ENCODE measurements at places on chromosomes 16 and 17. TPM values are rescaled to one million over a fixed set of nuclear protein-coding genes. Genes with fewer than 3 reads are reported as not detected.

GRCh38 chr17:82334622-82335394, 1.2 kb upstream of the SECTM1 start:
- no peak for DNase-seq

Gene TTLL6
- total RNA-seq: 0.49 TPM

DNA sequence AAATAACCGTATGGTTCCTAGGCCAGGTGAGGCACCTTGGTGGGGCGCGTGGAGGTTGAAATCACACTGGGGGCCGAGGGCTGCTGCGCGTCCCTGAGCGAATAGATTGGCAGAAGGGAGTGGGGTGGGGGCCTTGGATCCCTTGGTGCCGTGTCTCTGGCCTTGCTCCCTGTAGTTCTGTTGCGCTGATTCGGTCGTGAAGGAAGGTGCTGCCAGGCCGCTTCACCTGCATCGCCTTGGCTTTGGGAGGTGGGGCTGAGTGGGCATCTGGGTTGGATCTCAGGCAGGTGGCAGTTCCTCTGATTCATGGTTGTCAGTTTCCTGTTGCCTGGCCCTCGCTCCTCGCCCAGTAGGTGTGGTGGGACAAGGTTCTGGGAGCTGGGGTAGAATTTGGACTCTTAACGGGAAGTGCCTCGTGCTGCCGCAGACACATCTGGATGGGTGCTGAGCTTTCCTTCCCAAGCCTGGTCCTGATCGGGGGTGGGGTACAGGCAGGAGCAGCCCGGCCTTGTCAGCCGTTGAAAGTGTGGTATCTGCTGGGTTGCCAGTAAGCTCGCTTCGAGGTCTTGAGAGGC, 30.1 kb downstream of the PGS1 start:
- no peak for DNase-seq

GRCh38 chr16:82560805-82561325, 65.9 kb upstream of the CDH13 start:
- no peak for DNase-seq

GRCh38 chr17:81128774-81129173, 36.5 kb upstream of the PVALEF start:
- DNase-seq: no peak

GRCh38 chr16:15542734-15543347, 100.1 kb downstream of the MARF1 start:
- DNase-seq: no peak

Gene PTGES3L
- total RNA-seq: 1.5 TPM

- DNase-seq: no peak
Observed at GRCh38 chr17:37220607-37220953, 155.2 kb upstream of the C17orf78 start.

Gene SLC16A6
- 2.7 TPM for total RNA-seq

Gene GP1BA
- total RNA-seq: not detected

Gene RPGRIP1L
- total RNA-seq: 4.4 TPM

Gene SLC6A2
- 9.6 TPM for total RNA-seq

DNA sequence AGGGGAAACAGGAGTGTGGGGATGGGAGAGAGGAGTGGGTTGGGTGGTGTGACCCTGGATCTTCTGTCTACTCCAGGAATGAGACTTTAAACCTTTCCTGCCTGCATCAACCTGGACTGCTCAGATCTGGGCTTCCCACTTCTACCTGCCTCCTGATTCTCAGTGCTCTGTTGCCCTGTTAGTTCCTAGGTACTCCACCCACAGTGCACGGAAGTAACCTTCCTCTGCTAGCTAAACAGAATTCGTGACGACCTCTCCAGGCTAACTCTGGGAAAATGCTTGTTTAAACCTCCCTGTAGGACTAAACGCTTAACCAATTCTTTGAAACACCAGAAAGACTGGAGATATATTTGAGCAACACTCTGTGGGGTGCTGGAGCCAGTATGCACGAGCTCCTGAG, 83.4 kb upstream of the CLEC3A start:
- no peak for DNase-seq

GRCh38 chr16:59088431-59088830, 354.3 kb upstream of the GOT2 start:
- no peak for DNase-seq

GRCh38 chr16:89422905-89423630, 67.3 kb downstream of the ANKRD11 start:
- DNase-seq: no peak

DNA sequence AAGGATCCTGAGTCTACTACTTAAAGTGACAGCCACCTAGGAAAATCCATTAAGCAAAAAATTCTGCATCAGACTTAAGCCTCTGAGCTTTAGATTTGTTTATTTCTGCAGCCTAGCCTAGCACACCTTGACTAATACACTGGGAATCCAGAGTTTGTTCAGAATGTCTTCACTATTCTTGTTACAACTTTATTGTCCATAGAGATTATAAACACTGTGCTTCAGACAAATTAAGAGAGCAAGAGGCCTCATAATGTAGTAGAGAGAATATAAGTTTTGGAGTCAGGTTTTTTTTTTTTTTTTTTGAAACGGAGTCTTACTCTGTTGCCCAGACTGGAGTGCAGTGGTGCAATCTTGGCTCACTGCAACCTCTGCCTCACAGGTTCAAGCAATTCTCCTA, 8.9 kb upstream of the THUMPD1 start:
- DNase-seq: no peak

Gene VAMP2
- 35.6 TPM for total RNA-seq

DNA sequence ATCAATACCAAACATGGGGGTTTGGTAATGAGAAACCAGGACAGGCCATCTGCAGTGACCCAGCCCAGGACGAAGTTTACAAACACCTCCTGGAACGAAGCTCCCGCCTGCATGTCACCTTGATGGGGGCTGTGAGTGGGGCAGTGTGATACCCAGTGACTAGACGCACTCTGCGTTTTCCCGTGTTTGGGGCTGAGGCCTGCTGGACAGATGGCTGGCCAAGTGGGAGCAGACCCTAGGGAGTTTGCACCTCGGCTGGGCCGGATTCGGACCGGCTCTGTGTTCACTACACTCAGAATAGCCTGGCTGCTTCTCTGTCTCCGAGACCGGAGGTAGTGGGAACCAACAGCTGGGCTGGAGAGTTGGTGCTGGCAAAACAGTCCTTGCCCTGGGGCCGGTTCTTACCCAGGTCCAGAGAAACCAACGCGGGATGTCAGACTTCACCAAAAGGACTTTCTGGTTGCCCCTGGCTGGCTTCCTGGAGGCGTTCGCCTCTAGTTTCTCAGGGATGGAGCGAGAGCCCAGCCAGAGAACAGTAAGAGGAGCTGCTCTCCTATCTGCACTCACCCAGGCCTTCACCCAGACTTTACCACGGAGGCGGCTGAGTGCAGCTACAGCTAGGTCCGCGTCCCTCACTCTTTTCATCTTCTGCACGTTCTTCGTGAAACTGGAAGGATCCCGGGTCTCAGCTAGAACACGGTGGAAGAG, 20.4 kb downstream of the CARHSP1 start:
- DNase-seq: no peak

DNA sequence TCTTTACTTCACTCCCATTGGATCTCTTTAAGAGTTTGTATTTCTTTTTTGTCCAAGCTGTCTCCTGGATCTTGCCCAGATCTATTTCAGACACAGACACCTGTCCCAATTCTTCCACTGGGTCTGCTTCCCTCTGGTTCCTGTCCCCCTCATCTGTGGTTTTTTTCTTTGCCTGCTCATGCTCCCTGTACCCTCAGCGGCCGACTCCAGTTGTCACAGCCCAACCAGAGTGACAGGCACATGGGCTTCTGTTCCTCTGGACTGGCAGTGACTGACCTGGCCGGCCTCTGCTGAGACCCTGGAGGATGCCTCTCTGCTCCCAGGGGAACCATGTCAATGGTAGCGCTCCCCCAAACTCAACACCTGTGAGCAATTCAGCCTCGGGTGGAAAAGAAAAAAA, 142.6 kb downstream of the WSCD1 start:
- peak; percentile 64 for DNase-seq

- no peak for DNase-seq
Observed at GRCh38 chr17:33492731-33493265, 199.7 kb upstream of the ASIC2 start.

Gene SHISA9
- 0.49 TPM for total RNA-seq

GRCh38 chr16:23566724-23567123, 9.2 kb downstream of the UBFD1 start:
- DNase-seq: no peak

GRCh38 chr16:20660325-20660724, 37.2 kb downstream of the ACSM1 start:
- DNase-seq: no peak

Gene SSTR5
- total RNA-seq: 0.98 TPM

DNA sequence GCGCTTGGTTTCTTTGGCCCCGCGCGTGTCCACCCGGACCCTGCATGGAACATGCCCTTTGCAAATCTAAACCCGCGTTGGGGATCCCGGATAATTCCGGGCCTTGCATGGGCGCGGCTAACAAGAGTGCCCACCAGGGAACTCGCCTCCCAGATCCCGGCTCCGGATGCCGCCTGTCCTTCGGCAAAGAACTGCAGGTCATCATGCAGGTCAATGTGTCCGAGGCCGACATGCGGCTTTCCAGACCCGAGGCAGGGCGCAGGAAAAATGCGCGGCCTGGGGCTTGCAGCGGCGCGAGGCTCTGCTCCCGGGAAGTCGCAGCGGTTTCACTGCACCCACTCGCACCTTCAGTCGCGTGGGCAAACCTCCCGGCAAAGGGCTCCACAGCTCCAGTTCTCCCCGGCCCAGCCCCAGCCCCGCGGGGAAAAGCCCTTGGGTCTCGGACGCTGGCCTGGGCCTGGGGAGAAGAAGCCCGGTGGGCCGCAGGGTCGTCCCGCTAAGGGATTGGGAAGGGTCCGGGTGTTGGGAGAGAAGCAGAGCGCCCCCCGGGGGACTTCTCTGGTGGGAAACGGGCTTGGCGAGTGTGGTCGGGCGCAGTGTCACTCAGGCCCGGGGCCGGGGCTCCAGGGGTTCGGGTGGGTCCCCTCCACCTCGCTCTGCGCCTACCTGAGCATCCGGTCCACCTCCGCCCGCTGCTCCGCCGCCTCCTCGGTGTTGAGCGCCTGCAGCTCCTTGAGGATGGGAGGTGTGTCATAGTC, 805 bp downstream of the HNF1B start:
- DNase-seq: no peak

Gene TXNL4B
- total RNA-seq: 12.5 TPM

- DNase-seq: no peak
Observed at GRCh38 chr17:78738278-78738677, 43.8 kb downstream of the CYTH1 start.

DNA sequence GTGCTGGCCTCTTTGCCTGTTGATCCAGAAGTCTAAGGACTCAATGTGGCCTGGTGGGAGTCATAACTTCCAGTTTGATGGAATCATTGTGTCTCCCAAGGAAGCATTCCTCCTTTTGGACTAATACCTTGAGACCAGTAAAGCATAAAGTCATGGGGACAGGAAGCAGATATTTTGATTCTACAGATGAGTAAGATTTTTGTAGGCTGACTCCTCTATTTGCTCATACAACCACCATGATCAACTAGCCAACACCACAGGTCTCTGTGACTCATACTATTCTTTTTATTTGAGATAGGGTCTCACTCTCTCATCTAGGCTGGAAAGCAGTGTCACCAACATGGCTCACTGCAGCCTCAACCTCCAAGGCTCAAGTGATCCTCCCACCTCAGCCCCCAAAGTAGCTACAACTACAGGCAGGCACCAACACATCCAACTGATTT, 6.2 kb downstream of the MT2A start:
- DNase-seq: no peak

Gene CX3CL1
- 24.8 TPM for total RNA-seq

GRCh38 chr16:85699628-85700027, 10.9 kb upstream of the GINS2 start:
- DNase-seq: no peak

Gene ACSF2
- 56.0 TPM for total RNA-seq

DNA sequence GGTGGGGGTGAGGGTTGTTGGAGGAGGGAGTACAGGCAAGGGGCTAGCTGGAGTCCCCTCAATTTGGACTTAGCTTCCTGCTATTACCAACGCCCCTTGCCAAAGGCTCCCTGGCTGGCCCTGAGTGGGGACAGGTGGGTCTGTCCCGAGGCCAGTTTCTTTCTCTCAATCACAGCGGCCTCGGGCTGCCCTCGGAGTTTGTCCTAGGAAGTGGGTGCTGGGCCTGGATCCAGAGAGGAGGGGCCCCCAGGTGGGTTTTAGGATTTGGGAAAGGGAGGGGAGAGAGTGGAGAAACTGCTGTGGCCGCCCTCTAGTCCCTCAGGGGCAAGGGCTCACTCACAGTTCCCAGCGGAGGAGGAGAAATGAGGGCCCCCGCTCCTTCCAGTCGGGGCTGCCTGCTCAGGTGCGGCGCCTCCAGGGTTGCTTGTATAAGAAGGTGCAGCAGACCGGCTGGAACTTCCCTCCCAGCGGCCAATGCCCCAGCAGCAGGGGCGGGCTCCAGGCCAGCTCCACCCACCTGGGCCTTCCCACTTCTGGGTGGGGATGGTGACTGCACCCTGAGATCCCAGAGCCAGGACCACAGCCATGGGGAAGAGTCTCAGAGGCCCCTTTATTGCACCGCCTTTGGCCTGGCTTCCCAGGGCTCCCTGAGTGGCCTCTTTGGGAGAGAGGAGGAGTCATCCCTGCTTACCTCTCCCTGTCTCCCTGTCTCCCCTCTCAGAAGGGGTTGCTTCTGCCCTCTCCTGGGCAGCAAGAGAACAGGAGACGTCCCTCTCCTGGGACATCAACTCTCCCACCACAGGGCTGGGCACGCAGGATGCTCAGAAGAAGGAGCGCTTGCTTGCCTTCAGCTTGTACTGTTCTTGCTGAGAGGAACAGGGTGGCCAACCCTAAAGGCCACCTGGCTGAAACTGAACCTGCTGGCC, 112.0 kb upstream of the SMURF2 start:
- DNase-seq: no peak

DNA sequence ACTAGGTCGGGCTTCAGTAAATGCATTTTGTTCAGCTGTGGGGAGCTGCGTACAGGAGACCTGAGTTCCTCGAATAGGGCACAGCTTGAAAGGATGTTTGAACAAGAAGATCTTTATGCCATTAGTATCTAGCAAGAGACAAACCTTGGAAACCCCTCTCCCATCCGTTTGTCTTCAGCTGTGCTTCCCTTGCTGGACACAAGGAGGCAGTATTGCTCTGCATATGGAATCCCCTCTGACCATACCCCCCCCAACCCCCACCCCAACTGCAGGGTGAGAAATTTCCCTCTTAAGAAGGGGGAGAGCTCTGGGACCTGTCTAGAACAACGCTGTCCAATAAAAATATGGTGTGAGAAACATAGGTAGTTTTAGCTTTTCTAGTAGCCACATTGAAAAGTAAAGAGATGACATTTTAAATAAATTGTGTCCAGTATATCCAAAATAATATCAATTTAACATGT, 1.6 kb downstream of the MRM1 start:
- no peak for DNase-seq

Gene CETP
- total RNA-seq: not detected

DNA sequence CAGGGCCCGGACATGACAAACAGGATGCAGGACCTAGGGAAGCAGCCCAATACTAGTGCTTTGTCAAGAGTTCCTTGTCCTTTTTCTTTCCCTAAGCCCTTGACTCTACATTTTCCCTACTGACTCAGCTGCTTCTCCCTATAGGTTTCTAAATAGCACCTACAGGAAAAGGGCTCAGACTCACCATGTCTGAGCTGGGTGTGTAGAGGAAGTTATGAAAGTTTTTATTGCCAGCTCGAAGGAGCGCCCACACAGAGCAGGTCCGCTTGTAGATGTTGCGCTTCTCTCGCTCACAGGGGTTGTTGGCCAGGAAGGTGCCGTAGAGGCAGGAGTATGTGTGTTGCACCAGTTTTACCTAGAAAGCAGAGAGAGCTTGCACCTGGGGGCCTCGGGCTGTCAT, 10.6 kb downstream of the MTMR4 start:
- DNase-seq: no peak

Gene RNF227
- total RNA-seq: 2.9 TPM

- no peak for DNase-seq
Observed at GRCh38 chr16:586047-586644, 3.7 kb upstream of the RAB40C start.

Gene HSD17B2
- 2.9 TPM for total RNA-seq

Gene SMIM5
- 2.2 TPM for total RNA-seq

Data from vagina (tissue), 2 donors.